ENCODE measurements at places on chromosomes 1 and 21. TPM values are rescaled to one million over a fixed set of nuclear protein-coding genes. Genes with fewer than 3 reads are reported as not detected.

Gene EPHA10
- 0.96 TPM for total RNA-seq

Gene FCRL1
- not detected for total RNA-seq

Gene OR2T2
- not detected for total RNA-seq

Gene FCGR3A
- total RNA-seq = not detected

Gene KRTAP10-11
- total RNA-seq = not detected

Gene PLA2G2F
- not detected for total RNA-seq

Gene ETV3L
- total RNA-seq = not detected

Gene TMEM269
- 0.08 TPM for total RNA-seq

Gene RASSF5
- 1.1 TPM for total RNA-seq

Gene OLIG2
- total RNA-seq = not detected

Gene AADACL4
- not detected for total RNA-seq

Gene B3GALT5
- total RNA-seq = 0.19 TPM

Gene PODN
- total RNA-seq = not detected

Gene TM2D1
- 19.0 TPM for total RNA-seq

Gene KCNA2
- total RNA-seq = 0.01 TPM

Gene AJAP1
- total RNA-seq = not detected

Gene SHE
- total RNA-seq = 0.16 TPM

Gene S100A5
- 1.3 TPM for total RNA-seq

Gene C1orf87
- total RNA-seq = not detected

Gene CXADR
- total RNA-seq = 12.0 TPM

Gene CLCNKB
- 0.10 TPM for total RNA-seq

Gene AGMAT
- total RNA-seq = 5.4 TPM

Gene GJA5
- 0.05 TPM for total RNA-seq

Gene MT1HL1
- not detected for total RNA-seq

Gene OR10Z1
- total RNA-seq = not detected

Gene LEPR
- total RNA-seq = 2.9 TPM

Gene LCE1D
- not detected for total RNA-seq

Gene MIXL1
- not detected for total RNA-seq

Gene RGS13
- not detected for total RNA-seq

Gene PCAT6
- 2.4 TPM for total RNA-seq

Gene NMNAT2
- total RNA-seq = 0.47 TPM

Gene S100A8
- not detected for total RNA-seq

Gene PRRX1
- 0.02 TPM for total RNA-seq

Gene SLAMF9
- 0.25 TPM for total RNA-seq

Gene BPNT1
- 17.8 TPM for total RNA-seq

Gene PERM1
- not detected for total RNA-seq

Gene EPHB2
- 39.2 TPM for total RNA-seq

Gene LRRC38
- not detected for total RNA-seq

Gene RBM11
- not detected for total RNA-seq

Gene PRKAA2
- 1.9 TPM for total RNA-seq

Gene TDRD5
- total RNA-seq = 0.08 TPM

Gene LRRC39
- total RNA-seq = not detected

Gene RWDD3
- 8.7 TPM for total RNA-seq

Gene KRTAP13-2
- total RNA-seq = not detected

Gene RNF207
- total RNA-seq = 14.4 TPM

Data from A549 treated with GW870086 at 1 μM for 4 hours (cell line).